Tibial artery (tissue), 4 donors: ENCODE measurements at places on chromosomes 6 and 20.
A peak's percentile ranks its signal among the peaks of the same experiment; 100 is the strongest.

DNA sequence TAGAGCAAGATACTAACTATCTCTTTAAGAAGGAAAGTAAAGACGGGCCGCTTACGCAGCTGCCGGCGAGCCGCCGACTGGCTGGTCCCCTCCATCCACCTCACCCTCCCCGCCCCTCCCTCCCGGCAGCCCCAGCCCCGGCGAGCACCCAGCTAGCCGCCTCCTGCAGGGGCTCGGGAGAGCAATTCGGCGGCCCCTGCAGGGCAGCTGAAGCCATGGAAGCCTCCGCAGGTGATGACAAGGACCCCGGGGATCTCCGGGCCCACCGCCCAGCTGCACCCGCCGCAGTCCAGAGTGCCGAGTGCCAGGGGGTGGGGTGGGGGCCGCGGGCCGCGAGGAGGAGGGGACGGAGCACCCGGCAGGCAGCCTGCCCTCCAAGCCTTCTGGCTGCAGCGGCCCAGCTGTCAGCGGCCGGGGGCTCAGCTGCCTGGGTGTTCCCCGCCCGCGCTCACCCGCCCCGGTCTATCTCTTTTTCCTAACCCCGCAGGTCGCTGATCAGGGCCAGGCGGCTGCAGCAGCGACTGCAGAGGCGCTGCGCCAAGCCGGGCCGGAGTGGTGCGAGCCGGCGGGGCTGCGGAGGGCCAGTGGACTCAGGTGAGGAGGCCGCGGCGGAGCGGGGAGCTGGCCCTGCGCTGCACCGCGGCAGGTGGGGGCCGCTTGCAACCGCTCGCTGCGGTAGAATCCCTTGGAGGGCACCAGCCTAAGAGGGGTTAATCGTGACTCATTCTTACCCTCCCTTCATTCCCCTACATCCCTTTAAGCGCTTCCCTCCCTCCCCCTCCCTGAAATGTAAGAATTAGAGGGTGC is at the start of gene SNPH:
Gene SNPH (plus strand): TSS at position 128 of the 807 bp plus-strand sequence. CDS start 29,946 bp downstream, outside the sequence.
- DNase-seq = peak; percentile 73

DNA sequence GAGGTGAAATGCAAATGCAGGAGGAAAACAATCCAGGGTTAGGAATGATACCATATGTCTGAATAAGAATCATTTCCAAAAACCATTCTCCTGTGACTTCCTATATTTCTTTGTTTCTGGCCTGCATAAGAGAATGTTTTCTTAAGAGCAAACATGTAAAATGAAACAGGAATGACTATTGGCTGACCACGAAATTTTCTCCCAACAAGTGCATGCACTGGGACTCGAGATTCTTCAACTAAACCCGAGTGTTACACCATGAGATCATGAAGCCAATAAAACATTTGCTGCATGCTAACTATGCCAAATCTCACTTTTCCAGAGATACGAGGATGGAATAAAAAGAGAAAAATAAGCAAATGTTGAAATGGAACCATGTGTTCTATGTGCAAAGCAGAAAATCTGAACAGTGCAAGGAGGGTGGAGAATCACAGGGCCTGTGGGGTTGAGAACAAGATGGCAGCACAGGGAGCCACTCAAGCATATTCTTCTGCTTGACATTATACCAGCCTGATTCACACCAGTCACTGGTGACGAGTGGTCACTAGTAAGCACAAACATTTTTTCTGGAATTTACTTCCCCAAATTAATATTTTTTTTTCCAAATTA is 212.2 kb upstream of the FOXA2 start:
- no peak for DNase-seq

- no peak for DNase-seq
These were observed 25.0 kb upstream of the POPDC3 start for GRCh38 chr6:105204768-105205167.

- DNase-seq = no peak
These were observed 845 bp downstream of the ENPP1 start for GRCh38 chr6:131808460-131809269.

DNA sequence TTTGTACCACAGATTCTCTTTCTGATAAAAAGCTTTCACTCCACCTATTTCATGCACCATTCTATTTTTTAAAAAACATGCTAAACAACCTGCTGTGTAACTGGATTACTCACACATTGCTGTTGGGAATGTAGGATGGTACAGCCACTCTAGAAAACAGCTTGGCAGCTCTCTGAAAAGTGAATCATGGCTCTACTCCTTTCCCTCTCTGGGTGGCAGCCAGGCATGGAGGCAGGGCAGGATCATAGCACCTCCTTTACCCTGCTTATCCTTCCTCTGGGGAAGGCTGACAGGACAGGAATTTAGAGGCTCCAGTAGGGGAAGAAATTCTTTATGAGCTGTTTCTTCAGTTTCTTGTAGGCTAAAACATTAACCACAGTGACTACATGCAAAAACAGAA is 6.7 kb upstream of the VNN2 start:
- DNase-seq = no peak

DNA sequence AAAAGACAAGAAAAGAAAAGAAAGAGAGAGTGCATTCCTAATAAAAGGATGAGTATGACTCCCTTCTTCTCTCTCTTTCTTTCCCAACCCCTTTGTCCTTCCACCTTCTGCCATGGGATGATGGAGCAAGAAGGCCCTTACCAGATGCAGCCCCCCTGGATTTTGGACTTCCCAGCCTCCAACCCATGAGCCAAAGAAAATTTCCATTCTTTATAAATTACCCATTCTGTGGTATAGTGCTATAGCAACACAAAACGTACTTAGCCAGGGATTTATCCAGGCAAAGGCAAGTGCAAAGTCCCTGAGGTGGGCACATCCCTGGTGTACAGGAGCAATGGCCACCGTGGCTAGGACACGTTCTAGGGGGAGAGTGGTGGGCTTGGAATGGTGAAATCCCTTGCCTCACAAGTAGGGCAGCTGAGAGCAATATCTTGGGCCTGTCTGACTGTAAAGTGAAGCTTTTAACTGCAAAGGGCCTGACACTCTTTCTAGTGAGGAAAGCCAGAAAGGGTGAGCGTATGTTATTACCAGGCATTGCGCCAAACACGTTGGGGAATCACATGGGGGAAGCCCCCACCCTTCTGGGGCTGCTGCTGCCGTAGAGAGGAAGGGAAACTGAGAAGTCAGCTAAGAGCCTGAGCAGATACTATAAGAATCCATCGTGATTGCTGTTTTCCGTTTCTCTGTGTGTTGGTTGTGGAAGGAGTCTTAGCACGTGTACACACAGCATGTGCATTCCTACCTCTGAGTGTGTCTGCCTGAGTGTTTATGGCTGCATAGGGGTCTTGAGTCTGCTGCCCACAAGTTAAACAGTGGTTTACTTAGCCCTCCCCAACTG is 50.7 kb upstream of the SIRPA start:
- peak; percentile 67 for DNase-seq

DNA sequence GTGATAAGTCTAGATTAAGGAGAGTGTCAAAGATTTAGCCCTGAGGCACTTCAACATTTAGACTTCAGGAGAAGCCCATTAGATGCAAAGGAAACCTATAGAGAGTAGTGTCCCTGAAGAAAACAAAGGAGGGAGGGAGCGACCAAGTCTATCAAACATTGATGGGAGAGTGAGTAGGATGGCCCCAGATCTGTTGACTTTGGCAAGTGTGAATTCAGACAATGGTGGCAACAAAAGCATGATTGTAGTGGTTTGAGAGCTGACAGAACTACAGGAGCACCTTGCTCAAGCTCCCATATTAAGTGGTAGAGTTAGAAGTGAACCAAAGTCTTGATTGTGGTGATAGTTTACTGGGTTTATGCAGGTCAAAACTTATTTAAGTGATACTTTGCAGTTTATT is 979 bp upstream of the ABCF1 start:
- no peak for DNase-seq

- no peak for DNase-seq
These were observed 5.2 kb downstream of the CDYL start for GRCh38 chr6:4781426-4781825.

DNA sequence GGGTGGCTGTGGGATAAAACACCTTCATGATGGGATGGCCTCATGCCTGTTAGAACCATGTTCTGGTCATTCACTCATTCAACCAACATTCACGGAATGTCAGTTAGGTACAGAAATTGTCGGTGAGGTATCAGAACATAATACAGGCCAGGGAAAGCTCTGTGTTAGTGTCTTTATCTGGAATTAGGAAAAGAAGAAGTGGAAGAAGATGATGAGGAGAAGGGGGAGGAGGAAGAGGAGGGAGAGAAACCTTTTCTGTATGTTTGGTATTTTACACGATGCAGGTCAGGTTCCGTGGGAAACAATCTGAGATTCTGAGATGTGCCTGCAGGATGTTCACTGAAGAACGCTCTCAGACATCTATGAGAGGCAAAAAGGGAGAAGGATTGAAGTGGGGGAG is 5.6 kb downstream of the ADTRP start:
- no peak for DNase-seq

DNA sequence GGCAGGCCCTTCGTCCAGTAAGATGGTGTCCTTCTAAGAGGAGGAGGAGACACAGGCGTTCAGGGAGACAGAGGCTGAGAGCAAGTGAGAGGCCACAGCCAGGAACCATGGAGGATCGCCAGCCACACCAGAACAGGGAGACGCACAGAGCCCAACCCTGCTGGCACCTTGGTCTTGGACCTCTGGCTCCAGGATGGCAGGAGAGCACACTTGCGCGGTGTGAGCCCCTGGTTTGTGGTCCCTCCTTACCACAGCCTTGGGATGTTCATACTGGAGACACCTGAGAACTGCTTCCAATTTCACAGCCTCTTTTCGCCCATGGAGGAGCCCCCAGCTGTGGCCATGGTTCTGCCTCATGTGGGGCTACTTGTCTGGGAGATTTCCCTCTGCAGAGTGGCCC is 222.4 kb downstream of the DLL1 start:
- peak; percentile 13 for DNase-seq

DNA sequence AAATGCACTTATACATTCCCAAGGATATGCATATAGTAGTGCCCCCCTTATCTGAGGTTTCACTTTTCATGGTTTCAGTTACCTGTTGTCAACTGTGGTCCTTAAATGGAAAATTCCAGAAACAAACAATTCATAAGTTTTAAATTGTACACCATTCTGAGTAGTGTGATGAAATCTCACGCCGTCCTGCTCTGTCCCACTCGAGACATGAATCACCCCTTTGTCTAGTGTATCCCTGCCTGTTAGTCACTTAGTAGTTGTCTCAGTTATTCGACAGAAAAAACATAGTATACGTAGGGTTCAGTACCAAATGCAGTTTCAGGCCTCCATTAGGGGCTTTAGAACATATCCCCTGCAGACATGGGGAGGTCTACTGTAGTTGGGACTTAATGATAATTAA is 57.0 kb downstream of the MAP1LC3A start:
- DNase-seq = no peak

GRCh38 chr6:165987483-165988301 is 180.0 kb downstream of the TBXT start:
- peak; percentile 51 for DNase-seq

- no peak for DNase-seq
These were observed 56.6 kb downstream of the E2F3 start for GRCh38 chr6:20458027-20458894.

DNA sequence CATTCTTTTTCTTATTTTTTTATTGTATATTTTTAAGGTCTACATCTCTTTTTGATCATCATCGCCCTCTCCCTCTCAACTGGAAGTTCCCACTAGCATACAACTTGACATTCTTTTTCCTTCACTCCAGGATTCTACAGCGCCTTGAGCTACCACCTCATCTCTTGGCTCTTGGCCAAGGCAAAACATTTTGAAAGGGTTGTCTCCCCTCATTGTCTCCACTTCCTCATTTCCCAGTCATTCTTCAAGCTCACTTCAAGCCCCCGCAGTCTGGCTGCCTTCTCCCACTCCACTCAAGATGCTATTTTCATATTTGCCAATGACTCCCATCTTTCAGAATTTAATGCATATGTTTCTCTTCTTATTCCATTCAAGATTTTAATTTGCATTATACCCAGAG is 63.0 kb downstream of the OPN5 start:
- no peak for DNase-seq

DNA sequence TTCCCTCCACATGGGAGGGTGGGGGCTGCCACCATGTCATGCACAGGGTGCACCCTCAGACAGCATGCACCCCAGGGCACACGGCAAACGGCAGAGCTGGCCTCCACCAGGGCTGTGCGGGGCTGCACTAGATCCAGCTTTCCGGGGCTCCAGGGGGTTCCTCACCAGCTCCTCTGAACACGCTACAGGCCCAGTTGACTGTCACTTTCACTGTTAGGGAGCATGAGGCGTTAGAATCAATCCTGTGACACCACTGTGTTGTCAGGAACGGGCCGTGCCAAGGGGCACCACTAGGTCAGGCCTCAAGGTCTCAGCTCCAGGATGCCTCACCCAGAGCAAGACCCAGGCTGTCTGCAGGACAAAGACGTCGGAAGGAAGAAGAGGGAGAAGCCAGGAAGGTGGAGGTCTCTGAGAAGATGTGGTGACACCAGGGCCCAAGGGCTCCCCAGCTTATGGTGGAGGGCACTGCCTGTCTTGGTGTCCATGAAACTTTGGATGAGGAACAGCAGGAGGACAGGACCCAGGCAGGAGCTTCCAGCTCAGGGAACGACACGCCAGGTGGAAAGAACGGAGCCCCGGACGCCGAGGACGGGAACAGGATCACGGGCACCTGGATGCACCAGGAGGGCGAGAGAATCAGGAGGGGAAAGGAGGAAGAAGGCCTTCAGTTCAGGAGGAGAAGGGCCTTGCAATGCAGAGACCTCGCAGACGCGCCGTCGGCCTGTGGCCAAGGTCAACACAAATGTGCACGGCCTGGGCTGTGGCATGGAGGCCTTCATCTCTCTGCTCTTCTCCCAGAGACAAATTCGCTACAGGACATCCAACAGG is 49.5 kb downstream of the YTHDF1 start:
- no peak for DNase-seq

DNA sequence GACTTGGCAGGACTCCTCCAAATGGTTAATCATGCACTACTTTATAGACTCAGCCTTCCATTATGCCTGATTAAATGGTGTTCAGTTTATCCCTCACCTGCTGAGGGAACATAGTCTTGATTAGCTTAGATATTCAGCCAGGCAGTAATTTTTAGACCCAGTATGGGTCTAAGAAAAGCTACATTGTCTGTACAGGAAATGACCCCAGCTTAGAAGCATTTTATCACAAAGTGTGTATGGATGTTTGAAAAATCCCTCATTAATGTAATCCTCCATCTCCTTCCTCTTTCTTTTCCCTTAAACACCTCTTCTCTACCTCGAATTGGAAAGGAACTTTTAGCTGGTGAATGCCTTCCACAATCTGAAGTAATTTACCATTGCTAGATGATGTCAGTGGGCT is 252.2 kb upstream of the BMP2 start:
- no peak for DNase-seq

DNA sequence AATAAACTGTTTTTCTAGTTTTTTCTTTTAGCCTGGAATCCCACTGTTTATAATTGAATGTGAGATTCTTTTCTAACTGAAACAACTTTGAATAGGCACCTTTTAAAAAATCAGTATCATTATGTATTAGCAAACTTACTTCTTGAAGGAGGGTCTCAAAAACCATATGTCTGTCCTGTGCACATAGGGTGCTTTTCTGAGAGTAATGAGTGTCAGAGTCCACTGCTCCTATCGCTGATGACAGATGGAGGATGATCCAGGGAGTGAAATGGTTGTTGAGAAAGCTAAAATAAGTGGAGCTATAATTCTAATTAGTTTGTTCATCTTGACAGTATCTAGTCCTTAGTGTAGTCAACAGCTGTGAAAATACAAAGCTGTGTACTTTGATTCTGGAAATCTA is 35.8 kb downstream of the MEI4 start:
- no peak for DNase-seq
